ENCODE measurements at places on chromosomes 6 and 20.

DNA sequence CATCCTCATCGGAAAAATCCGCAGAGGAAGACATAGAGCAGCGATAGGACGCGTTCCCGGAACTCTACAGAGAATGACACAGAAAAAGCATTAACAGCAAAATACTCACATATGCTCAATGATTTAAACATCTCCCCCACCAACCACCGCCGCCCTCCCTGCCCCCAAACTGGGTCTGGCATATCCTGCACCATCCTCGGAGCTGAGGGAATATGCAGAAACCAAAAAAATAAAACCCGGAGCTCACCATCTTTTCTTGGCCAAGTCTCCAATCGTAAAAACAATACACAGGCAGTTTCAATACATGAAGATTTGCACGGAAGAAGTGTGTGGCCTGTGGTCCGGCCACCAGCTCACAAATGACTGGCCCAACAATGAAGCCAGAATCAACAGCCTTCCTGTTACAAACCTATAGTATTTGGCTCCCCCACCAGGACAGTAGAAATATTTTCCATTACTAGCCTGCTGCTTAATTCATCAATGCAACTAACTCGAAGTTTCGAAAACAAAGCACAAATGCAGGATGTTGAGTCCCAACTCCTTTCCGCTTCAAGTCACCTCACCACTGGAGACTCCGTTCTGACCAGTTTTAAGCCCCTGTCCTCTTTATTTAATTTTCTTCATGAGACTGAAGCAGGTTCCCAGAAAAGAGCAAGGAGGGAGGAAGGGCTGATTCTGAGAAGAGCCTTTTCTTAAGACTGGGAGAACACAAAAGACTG is 103.2 kb upstream of the BEND6 start:
- no peak for DNase-seq

DNA sequence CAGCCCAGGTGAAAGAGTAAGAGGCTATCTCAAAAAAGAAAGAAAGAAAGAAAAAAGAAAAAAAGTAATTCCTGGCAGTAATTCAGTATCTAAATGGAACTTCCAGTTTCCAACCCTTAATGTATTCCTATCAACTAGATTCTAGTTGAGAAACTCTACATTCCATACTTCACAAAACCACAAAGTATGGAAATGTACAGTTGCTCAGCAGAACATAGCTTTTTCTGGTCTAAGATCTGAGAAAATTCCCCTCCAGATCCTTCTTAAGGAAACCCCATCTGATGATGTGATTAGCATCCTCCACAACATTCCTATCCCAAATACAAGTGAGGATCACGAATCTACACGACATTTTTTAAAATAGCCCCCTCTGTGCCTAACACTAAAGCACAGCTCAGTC is 3.6 kb downstream of the ARMH2 start:
- no peak for DNase-seq

DNA sequence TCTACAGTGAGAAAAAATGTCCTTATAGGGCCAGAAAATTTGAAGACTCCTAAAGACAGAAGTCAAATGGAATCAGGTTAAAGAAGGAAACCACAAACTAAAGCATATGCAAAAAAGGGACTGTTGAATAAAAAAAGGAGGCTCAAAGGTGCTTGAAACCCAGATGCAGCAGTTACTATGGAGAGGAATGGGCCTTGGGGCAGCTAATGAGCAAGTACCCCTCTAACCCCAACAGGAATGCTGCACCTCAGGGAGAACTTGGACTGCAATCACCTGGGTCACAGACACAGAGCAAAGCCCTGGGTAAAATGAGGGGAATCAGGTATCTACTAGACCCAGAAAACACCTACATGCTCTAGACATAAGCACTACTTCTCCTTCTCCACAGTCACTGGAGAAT is 313.9 kb downstream of the UBE3D start:
- DNase-seq: no peak

- DNase-seq: no peak
Observed at GRCh38 chr6:109013656-109014305, 80.9 kb downstream of the SESN1 start.

DNA sequence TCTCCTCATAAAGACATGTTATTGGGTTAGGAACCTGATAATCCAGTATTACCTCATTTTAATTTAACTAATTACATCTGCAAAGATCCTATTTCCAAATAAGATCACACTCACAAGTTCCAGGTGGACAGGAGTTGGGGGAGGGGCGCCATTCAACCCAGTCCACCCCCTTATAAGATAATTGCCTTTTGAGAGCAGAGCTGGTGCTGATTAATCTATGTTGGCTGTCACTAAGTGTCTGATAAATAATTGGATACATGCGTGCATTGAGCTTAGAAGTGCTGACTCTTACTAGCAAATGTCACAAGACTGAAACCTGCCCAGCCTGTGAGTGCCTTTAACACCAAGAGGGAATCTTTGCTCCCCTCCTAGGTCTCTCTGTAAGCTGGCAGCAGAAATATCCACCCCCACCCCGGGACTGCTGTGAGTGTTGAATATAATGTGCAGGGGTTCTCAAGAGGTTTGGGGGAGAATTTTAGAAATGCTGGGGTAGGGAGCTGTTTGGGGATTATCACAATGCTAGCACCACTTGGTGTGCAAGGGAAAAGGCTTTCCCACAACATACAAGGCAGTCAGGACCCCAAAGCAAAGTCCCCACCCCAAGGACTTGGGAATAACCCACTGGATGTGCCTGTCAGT is 87.5 kb downstream of the ANKRD60 start:
- DNase-seq: no peak

DNA sequence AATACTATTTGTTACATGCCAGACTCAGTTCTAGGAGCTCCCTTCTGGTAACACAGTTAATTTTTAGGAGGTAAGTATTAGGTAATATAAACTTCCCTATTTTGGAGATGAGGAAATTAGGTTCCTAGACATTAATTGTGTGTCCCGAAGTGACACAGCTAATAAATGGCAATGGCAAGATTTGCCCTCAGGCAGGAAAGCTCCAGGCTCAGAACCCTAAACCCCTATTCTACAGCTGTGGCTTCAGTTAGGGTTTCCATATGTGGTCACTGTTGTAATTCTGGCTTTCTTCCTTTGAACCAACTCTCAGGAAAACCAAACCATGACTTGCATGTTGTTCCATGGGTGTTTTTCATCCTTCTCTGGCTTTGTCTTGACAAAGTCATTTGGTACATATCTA is 188.2 kb downstream of the PLCB1 start:
- DNase-seq: no peak

GRCh38 chr6:137892271-137892708 is 25.2 kb downstream of the TNFAIP3 start:
- DNase-seq: no peak

DNA sequence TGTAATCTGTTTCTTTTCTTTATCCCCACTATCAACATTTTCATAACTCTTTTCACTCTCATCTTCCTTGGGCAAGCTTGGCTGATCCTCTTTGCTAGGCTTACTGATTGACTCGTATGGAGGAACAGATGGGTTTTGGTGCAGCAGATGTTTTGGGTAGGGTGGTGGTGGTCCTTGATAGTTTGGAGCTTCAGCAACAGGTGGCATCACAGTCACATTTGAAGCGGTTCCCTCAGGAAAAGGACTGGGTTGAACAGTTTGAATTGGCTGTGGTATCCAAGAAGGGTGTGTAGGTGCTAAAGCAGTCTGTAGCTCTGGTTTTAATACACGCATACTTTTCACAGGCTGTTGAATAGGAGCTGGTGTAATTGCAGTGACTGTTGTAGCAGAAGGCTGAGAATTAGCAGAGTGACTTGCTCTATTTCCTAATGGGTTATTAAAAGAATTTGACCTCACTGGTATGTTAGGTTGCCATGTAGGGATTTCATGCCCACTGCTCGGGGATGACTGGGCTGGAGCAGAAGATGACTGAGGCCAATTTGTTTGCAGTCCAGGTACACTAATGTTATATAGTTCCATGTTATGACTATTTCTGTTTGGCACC is 34.5 kb downstream of the LATS1 start:
- no peak for DNase-seq

- no peak for DNase-seq
Observed at GRCh38 chr6:27726619-27727023, 185.6 kb downstream of the OR2B2 start.

- no peak for DNase-seq
Observed at GRCh38 chr20:14956026-14956425, 618.6 kb upstream of the FLRT3 start.

DNA sequence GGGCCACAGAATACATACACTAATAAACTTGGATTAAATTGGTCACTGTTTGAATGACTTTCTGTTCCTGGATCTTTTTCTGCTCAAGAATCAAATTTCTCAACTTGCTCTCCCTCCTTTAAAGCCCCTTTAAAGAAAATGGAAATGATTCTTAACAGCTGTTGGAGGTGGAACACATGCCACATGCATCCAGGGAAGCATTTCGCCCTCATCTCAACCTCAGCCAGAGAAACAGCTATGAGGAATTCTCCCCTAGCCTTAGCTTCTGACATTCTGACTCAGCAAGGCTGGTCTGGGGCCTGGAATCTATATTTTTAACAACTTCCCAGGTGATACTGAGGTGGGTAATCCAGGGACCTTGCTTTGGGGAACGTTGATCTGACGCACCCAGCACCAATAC is 263.4 kb upstream of the ECI2 start:
- DNase-seq: no peak

DNA sequence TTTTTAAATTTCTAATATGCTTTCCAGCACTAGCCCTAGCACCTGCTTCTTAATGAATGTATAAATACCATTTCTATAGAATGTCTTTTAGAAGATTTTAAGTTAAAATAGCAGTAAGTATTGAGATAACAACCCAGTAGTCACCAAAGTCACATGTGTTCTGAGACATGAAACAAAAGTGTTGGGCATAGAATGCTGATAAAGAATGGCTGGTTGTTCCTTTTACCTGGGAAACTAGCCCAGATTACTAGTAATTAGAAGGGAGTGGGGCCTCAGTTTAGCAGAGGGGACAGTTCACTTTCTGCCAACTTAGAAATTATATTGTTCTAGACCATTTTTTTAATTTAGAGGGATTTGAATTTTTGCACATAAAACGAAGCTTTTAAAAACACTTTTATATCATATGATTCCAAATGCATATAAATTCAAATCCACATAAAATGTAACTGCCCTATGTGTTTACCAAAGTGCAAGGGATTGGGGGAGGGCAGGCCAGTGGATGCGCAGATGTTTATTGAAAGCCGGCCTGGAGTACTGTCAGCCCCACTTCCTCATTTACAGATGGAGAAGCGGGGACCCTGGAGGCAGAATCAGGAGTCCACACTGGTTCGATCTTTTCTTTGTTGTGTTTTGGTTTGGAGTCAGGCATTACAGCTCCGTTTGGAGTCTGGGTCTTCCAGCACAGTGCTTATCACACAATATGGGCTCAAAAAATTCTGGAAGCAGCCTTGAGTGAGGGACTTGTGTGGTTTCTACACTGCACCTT is 139.8 kb downstream of the ZDHHC14 start:
- DNase-seq: no peak

- DNase-seq: no peak
Observed at GRCh38 chr20:18496042-18496441, 983 bp downstream of the RBBP9 start.

DNA sequence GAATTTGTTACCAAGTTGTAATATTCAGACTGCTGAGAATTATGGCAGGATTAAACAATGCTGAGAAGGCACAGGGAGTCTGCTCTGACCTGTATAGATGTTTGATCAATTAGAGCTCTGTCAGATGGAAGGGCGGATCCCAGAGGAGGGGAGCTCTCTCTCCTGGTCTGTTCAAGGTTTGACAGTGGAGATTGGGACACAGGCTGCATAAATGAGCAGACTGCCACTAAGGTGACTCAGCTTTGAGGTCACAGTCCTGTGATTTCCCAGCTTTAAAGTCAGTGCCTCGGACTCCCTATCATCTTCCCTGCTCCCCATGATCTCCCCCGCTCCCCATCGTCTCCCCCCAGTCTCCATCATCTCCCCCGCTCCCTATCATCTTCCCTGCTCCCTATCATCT is 59.2 kb upstream of the SLC22A23 start:
- DNase-seq: no peak

DNA sequence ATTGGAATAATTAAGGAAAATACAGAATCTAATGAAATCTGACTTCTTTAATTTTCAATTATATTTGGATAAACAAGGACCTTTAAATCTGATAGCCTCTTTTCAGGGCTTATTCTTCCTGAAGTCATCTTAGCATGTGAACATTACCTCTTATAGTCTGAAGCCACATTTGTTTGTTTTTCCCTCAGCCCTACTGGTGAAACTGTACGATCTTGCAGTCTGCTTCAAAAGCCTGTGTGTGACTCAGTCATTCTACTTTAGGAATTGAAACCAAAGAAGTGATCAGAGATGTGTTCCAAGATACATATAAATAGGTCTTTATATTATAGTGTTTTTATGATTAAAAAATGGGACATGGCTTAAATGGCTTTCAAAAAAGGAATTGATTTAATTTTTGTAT is 67.5 kb downstream of the MACROD2 start:
- DNase-seq: no peak

DNA sequence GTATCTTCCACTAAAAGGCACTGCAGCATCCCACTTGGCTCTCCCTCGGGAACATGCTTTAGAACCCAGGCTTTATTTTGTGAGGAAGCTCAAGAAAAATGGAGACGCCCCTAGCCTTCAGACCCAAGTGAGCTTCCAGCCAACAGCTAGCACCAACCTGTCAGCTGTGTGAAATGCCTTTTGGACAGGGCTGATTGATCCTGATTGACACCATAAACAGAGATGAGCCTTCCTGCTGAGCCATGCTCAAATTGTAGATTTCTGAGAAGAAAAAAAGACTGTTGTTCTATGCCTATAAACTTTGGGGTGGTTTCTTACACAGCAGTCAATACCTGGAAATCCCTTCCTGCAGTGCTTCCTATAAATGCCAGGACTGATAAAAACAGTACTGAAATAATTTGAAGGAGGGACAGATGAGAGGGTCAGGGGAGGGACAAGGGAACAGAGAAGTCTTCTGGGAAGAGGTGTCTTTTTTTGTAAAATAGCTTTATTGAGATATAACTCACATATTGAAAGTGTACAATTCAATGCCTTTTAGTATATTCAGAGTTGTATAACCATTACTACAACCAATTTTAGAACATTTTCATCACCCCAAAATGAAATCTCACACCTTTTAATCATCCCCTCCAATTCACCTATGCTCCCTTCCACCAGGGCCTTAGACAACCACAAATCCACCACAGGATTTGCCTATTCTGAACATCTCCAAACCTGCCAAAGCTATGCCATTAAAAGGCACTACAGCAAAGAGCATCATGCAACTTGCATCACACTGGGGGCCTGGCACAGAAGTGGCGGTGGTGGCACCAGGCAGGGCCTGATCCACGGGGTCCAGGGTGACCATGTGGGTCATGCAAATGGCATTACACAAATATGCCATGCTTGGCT is 2.7 kb upstream of the STK4 start:
- no peak for DNase-seq
